Stomach (tissue), 19 donors: ENCODE measurements at places on chromosomes 1 and 21. TPM values are rescaled to one million over a fixed set of nuclear protein-coding genes. Genes with fewer than 3 reads are reported as not detected.
A peak's percentile ranks its signal among the peaks of the same experiment; 100 is the strongest.

Gene CNIH3
- polyA plus RNA-seq: 1.4 TPM

GRCh38 chr21:16363518-16363917 lies 633.7 kb downstream of the USP25 start:
- H3K4me1 ChIP-seq: no peaks in the 10 kb centered on the region
- H3K36me3 ChIP-seq: no peaks in the 10 kb centered on the region
- DNase-seq: peak; percentile 24
- no peak overlapping the region for H3K4me3 ChIP-seq
- H3K27ac ChIP-seq: no peak overlapping the region

GRCh38 chr1:26359981-26360806 lies 6.3 kb upstream of the CRYBG2 start:
- peaks cover 18% of the 10 kb centered on the region for H3K27me3 ChIP-seq
- DNase-seq: no peak
- peaks cover 14% of the 10 kb centered on the region for H3K4me1 ChIP-seq
- peak overlapping the region; percentile 28 for H3K4me3 ChIP-seq
- H3K27ac ChIP-seq: no peak overlapping the region

DNA sequence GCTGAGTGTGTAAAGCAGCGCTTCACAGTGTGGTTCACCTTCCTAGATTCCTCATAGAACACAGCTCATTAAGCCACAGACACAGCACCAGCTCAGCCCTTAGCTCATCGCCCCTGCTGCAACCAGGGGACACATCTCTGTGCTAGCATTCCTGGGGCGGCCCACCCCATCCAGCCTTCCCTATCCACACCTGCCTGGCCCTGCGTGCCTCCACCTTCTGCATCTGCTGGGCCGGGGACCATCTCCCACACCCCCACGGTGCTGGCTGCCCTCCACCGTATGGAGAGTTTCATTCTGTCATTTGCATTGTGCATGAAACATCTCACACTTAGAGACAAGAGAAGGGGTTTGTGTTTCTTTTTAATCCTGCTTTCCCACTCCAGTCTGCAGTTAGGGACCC lies 35.8 kb upstream of the PRSS38 start:
- H3K4me3 ChIP-seq: no peak overlapping the region
- H3K4me1 ChIP-seq: no peaks in the 10 kb centered on the region
- no peak overlapping the region for H3K27ac ChIP-seq
- DNase-seq: no peak
- H3K27me3 ChIP-seq: no peaks in the 10 kb centered on the region
- H3K36me3 ChIP-seq: peaks cover 62% of the 10 kb centered on the region

Gene RTCA
- 22.6 TPM for polyA plus RNA-seq

DNA sequence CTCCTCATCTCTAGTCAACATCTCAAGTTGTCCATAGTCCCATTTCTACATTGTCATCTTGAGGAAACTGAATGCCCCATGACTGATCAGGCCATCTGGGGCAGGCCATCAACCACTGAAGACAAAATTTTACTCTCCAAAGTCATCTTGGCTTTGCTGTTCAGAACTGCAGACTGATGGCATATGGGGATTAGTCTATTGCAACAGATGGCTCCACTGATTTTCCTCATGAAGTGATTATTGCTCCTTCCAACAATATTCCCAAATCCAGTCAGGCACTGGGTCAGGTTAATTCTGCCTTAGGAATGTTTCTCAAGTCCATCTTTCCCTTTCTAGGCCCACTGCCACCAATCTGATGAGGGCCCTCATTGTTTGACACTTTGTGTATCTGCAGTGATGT lies 101.7 kb downstream of the ESRRG start:
- no peaks in the 10 kb centered on the region for H3K27me3 ChIP-seq
- no peak overlapping the region for H3K4me3 ChIP-seq
- DNase-seq: no peak
- peaks cover 5% of the 10 kb centered on the region for H3K4me1 ChIP-seq
- no peaks in the 10 kb centered on the region for H3K36me3 ChIP-seq
